ENCODE measurements at places on chromosomes 11 and 22.

GRCh38 chr11:1734641-1735081 is 15.7 kb downstream of the IFITM10 start:
- DNase-seq, result peak; percentile 54

GRCh38 chr22:49968313-49968830 is 7.8 kb downstream of the PIM3 start:
- peak; percentile 81 for DNase-seq

DNA sequence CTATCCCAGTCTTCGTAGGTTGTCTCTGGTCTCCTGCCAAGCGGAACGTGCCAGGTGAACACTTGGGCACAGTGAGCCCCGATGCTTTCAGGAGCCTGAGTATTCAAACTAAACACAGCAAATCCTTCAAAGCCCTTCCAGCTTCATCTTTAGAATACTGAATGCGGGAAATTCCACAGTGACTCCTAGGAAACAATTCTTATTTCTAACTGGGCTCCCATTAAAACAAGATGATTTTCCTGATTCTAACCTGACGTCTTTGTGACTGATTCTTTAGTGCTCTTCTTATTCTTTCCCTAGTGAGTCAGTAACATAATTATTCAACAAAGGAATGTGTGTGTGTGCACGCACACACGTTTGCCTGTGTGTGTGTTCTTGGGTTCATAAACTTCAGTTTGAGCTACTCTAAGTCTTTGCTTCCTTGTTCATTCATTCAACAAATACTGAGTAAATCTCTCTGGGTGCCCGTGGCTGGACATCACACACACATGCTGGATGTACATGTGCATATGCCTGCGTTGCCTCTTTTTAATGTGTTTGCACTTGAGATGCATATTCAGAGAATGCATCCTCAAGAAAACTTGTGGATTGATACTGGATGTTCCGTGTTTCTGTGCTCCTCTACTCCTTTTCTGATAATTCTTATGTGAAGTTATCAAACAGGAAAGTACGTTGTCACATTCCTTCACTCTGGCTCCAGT is 134.5 kb downstream of the WNT7B start:
- no peak for DNase-seq

DNA sequence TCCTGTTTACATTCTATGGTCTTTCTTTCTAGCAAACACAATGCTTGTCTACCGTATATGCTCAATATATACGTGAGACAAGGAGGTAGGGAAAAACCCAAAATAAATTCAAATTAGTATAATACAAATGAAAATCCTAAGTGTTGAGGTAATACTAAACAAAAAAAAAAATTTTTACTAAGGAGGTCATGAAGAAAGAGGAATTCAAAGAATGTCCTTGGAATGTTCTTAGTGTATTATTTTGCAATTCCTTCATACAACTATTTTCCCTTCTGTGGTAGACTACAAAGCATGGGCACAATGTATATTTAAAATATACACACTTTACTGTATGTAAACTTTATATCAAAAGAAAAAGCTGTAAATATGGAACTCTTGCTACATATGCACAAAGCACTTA is 36.4 kb downstream of the PIK3C2A start:
- no peak for DNase-seq

- DNase-seq, result no peak
These were observed 11.9 kb downstream of the MS4A8 start for GRCh38 chr11:60711276-60711675.

DNA sequence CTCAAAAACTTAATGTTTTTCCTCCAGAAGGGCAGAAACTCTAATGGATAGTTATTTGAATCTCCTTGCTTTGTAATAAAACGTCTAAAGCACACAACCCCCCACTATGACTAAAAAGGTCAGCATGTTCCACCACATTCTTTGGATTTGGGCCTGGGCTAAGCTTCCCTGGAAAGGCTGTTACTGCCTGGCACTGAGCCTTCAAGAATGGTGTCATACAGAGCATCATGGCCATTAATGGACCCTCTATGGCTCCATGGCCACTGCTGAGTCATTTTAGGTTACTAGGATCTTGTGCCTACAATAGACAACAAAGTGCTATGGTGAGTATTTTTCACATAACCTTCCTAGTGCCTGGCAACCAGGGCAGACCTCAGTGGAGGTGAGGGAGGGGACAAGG is 242.6 kb upstream of the FAT3 start:
- DNase-seq, result no peak

Measured in spleen (tissue), 13 donors.